HCT116 (cell line): ENCODE measurements at places on chromosomes 1 and 21.

GRCh38 chr1:96968983-96969382 is 247.4 kb downstream of the PTBP2 start:
- no peak for DNase-seq

DNA sequence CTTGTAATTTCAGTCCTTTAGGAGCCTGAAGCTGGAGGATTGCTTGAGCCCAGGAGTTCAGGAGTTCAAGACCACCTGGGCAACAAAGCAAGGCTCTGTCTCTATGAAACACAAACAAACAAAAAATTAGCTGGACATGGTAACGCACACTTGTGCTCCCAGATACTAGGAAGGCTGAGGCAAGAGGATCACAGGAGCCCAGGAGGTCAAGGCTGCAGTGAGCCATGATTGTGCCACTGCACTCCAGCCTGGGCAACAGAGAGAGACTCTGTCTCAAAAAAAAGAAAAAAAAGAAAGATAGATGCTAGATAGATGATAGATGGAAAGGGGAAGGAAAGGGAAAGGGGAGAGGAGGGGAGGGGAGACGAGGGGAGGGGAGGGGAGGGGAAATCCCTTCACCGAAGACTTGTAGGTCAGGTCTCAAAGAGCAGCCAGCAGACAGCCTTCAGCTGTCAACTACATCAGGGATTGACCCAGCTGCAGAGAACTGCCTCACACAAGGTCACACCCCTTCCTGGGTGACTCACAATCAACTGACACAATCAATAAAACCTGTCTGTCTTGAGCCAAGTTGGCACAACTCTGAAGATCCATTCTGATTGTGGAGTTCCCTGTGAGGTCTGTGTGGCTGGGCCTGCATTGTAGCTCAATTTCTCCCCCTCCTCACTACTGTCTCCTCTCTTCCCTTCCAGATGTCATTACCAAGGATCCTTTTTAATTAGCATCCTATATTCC is 200.6 kb downstream of the RGS7 start:
- DNase-seq = no peak

DNA sequence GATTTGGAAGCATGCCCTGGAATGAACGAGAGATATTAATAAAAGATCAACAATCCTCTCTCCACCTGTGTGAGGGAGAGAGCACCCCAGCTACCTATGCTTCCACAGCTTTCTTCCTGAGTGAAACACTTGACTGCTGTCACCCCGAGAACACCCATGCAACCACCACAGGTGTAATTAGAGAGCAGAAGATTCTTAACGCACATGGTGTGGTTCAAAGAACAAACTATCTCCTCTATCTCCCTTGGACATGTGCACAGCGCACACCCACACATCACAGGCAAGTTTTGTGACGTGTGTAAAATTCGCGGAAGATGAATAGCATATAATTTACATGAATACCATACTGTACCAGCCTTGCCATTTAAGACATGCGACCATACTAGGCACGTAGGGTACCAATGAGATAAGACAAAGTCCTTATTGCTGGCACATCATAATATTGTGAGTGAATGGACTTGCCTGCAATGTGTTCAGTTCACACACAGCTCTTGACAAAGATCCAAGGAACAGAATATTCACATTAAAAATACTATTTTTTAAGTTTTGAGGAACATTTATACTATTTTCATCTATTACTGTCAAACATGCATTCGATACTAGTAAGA is 11.6 kb downstream of the ERRFI1 start:
- DNase-seq = no peak

DNA sequence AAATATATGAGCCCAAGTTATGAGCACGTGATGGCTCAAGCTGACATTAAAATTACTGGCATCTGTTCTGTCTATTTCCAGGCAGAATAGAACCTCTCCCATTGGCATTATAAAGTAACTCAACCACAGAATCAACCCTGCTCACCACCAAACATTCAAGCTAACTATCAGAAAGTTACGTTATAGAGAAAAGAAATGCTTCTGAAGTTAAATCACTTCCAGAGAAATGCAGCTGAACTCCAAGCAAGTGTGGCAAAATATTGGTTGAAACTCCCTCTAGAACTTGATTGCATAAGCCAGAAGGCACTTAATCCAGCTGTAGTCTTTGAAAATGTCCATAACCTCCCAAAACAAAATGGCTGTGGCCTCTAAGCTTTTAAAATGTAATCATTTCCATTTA is 36.2 kb upstream of the UBE2U start:
- no peak for DNase-seq

DNA sequence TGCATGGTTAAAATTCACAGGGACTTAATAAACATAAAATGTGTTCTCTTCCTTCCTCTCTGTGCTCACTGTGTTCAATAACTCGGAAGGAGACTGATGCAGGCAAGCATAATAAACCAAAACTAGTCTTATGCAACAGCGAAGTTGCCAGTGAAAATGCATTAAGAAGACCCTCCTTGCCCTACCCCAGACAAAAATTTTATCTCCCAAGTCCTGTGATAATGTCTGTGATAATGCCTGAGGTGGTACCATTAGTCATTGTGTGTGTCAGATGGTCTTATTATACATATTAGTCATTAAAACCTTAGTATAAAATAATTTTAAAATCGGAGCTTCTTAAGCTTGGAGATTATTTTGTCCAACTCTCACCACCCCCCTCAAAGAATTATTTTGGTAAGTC is 97.8 kb downstream of the NGF start:
- no peak for DNase-seq

GRCh38 chr1:197207081-197207480 is 60.6 kb upstream of the ASPM start:
- DNase-seq = no peak
